WTC11 (cell line): ENCODE measurements at places on chromosomes 4 and X.

DNA sequence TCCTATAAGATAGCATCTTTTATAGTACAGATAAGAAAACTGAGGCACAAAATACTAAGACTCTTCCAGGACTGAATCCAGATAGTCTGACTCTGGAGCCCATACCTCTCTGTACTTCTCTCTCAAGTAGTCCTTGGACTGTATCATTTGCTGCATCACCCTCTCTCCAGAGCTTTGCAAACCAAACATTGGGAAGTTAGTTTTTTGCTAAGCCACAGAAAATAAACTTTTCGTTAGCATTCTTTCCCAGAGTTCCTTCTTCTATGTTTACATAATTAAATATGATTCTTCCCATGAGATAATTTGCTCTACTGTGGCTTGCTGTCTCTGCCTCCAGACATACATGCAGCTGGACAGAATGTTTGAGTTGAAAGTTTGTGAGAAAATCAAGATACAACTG is 22.0 kb downstream of the PPEF2 start:
- DNase-seq: no peak

DNA sequence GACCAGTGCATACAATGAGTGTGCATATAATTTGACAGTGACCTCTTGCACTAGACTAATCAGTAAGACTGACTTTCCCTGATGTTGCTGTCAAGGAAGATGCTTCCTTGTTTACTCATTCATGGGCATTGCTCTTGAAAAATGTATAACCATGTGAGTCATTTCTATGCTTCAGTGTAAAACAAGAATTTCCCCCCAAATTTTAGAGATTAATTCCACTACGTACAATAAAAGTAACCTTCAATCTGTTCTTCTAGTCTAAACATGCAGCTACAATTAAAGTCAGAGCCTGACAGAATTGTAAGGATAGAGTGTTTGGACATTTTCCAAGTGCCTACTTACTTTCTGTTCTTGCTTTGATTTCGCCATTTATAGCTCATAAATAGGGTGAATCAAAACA is 935.7 kb downstream of the RAPGEF2 start:
- no peak for DNase-seq

GRCh38 chr4:5863461-5864113 is 29.3 kb downstream of the CRMP1 start:
- no peak for DNase-seq

- no peak for DNase-seq
Measured at GRCh38 chr4:24273136-24273535, 311.2 kb downstream of the DHX15 start.

DNA sequence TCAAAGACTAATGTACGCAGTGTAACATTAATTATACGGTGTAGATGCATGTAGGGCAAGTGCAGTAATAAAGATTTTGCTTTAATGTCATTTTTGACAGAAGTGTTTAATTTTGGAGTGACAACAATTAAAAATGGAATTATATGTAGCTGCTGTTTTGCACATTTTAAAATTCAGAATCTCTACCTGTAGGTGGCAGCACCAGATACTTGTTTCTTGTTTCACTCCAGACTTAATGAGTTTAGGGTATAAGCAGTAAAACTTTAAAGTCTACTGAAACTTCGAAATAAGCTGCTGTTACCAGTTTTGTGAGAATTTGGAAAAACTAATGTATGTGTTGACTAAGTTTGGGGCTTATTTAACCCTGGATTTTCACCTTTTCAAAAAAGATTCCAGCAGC is 144.9 kb downstream of the POLA1 start:
- no peak for DNase-seq

- no peak for DNase-seq
Measured at GRCh38 chr4:89008166-89008565, 48.8 kb downstream of the FAM13A start.

GRCh38 chr4:8896506-8896905 is 24.9 kb upstream of the HMX1 start:
- no peak for DNase-seq

DNA sequence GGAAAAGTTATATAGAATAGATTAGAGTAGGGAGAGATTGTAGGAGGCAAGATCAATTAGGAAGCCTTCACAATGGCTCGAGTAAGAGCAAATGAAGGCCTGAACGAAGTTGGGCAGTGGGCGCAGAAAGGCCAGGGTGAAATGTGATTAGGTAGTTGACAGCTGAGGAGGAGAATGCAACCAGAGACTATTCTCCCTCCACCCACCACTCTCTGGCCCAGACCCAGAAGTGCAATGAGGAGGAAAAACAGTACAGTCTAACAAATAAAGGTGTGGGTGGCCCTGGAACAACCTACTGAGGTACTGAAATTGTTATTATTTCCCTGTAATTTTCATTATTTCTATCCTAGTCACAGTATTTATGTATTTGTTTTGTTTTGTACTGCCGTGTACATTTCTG is 176.7 kb downstream of the SLC39A8 start:
- DNase-seq: no peak

DNA sequence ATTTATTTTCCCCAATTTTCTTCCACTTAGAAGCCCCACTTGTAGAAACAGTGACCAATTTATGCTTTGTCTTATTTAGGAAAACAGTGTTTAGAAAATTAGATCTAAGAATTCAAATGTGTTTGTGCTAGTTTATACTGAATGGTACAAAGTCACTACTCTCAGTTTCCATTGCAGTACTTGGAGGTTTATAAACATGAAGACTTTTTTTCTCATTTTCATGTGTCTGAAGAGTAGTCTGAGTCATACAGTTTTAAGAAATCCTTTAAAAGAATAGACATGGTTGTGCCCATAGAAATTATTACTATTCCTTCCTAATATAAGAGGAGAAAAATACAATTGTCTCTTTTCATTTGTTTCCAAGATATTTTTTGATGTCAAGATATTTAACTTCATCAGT is 458.7 kb downstream of the NAF1 start:
- no peak for DNase-seq

- peak; percentile 60 for DNase-seq
Measured at GRCh38 chrX:40097504-40098263, at the start of gene BCOR. TSS of gene BCOR (minus strand) at chrX:40097958. CDS start at chrX:40077929, 20,029 bp downstream.

DNA sequence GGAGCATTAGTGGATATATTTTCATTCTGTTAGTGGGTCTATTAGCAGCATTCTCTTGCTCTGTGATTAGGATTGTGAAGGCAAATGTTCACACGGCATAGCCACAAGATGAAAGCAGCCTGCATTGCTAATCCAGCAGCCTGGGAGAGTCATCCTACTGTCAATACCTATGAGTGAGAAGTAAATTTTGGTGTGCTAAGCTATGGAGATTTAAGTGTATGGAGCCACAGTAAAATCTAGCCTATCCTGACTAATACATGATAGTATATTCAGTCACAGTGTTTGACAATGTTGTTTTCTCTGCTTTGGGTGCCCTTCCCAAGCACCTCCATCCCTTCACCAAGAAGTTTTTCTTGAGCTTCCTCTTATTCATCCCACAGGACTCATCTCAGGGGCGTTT is 47.2 kb upstream of the TMPRSS11F start:
- DNase-seq: no peak

GRCh38 chrX:139360356-139360755 is 170.2 kb upstream of the F9 start:
- no peak for DNase-seq

GRCh38 chr4:6383009-6383404 is 89.4 kb downstream of the PPP2R2C start:
- no peak for DNase-seq

DNA sequence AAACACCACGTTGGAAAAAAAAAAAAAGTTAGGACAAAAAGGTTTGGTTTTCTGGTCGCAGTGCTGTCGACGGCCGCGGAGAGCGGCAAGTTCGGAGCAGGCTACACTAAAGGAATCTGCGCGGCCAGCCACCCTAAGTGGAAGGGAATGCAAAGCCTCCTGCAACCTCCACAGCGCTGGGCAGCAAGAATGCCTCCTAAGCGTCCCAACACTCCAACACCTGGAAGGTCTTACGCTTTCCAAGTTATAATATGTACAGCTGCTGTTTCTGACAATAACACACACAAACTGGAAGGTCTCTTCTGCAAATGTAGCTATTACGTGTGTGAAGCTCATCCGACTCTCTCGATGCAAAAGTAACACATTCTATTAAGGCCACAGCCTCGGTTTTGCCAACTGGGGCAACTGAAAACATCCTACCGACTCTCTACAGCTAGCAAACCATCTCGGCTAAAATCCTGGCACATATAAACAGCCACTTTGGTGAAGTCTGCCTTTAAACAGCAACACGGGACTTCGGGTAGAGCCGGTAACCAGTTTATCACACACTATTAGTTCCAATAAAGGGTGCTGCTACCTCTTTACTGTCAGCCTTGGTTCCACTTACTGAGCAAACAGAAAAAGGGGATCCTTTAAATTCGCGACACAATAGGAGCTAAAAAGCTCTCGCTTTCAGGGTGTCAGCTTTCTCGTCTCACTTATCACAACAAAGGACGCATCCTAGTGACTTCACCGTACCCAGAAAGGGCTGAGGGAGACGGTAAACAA is 895 bp downstream of the SMIM14 start:
- DNase-seq: peak; percentile 72

DNA sequence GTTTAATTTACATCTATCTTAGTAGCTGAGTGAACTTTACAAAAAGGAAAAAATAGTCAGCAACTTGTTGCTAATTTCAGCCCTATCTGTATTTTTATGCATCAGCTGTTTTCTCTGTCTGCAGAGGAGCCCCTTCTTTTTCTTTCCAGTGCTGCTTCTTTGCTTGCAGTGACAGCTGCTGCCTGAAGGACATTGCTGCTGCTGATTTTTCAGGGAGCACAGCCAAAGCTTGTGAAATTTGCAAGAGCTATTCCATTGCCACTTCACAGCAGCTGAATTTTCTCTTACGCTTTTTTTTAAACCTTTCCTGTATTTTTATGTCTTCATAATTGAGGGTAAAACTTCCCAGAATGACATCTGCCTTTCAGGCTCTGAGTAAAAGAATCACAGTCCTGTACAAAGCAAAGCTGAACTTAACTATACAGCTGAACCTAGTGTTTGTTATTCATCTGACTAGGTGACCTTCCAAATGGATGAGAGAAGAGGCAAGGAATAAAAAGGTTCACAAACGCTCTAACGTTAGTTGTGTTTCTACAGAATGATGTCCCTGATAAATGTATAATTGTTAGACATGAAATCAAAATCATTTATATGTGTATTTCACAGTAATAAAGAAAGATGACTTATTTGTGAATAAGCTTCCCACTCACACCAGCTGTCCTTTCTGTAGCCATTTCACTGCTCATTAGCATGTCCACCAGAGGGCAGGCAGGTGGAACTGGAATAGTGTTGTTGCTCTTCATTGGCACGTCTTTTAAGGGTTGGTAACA is 541.4 kb downstream of the ADGRL3 start:
- DNase-seq: no peak
